ENCODE measurements at places on chromosomes 13 and 19.

DNA sequence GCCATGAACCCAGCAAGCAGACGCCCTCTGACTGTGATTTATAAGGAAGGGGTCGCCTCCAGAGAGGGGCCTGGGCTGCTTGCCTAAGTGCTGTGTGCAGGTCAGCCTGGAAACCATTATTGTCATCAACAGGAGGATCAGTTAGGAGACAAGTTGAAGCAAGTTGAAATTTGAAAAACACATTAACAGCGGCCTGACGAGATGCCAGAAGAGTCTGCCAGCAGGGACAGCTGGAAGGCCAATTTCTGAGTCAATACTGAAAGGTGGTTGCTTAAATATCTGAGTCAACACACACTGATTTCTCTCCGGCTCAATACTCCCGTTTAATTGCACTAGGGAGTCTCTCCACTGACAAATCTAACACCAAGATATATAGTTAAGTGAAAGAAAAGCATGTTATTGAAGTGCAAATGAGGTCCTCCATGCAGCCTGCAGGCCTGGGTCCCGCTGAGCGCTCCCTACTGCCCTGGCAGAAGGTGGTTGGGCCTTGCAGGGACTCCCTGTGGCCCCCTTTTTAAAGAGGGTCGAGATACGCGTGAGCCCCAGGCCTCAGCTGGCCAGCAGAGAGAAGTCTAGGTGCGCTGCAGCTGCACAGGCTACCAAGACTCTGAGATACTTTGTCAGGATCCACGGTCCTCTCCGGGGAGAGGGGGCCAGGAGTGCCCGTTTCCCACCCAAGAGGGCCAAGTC, 91.1 kb downstream of the RNASEH2B start:
- no peak for DNase-seq

DNA sequence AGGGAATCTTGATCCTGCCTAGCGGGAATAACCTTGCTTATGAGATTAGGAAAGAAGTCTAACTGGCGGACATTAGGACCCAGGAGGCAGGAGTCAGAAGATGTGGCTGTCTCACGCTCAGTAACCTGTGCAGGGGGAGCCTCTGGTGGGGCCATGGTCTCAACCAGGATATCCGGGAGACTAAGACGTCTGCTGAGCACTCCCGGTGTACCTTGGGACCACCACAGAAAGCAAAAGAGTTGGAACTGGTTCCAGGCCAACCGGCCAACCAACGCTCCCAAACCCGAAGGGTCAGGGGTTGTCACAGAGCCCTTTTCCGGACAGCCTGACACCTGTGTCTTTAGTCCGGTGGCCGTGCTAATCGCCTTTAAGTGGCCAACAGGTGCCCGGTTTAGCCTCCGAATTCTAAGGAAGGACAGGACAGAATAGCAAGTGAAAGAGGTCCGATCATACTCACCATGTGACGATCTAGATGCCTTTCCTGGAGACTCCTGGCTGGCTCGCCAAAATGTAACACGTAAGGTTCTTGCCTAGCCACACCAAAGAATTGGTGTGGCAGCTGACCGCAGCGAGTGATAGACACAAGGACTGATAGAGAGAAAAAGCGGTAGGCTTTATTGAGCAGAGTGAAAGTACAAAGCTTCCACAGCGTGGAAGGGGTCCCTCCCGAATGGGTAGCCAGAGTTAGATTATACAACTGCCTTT, 103.9 kb upstream of the DIAPH3 start:
- DNase-seq, result no peak

DNA sequence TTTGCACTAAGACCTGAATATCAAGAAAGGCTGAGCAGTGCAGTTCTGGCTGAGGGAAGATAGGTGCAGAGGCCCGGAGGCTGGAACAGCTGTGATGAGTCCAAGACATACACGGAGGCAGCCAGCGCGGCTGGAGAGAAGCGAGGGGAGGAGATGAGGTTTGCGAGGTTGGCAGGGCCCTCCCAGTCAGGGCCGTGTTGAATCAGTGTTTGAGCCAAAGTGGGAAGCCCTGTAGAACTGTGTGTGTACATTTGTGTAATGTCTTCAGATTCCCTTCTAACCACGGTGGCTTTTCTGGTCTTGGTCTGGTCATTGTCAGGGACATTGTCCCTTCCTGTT, 34.9 kb downstream of the PAK4 start:
- DNase-seq, result no peak

DNA sequence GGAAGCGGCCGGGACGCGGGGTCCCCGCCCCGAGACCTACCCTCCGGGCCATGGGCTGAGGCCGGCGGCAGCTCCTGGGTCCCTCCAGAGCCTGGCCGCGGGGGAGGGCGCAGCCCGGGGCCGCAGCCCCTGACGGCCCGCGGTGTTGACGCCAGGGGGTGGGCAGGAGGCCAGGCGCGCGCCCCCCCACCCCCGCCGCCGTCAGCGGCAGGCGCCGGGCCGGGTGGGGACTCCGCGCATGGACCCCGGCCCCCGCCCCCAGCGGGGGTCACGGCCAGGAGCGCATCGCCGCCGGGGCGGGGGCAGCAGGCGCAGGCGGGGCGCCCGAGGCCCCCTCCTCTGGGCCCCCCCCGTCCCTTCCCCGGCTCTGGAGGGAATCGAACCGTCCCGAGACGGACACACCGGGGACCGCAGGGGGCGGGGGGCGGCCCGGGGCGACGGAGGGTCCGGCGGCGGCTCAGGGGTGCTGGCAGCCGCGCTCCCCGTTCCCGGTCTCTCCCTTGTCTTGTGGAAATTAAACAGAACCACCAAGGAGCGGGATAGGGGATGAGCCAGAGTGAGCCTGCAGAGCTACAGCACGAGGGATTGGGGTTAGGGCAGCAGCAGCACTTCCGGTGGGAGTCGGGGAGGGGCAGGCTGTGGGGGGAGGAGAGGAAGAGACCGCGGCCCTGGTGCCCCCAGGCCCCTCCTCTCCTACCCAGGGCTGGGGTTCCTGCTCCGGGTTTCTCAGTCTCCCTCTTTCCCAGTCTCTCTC, at the start of gene MEIS3:
Gene MEIS3 (minus strand): TSS at position 498 of the 754 bp plus-strand sequence. CDS start 446 bp downstream, at position 52.
- no peak for DNase-seq

- no peak for DNase-seq
These were observed 4.3 kb downstream of the HPN start for GRCh38 chr19:35045667-35046300.
